Thoracic aorta (tissue), 2 donors: ENCODE measurements at places on chromosomes 7 and 10. TPM values are rescaled to one million over a fixed set of nuclear protein-coding genes. Genes with fewer than 3 reads are reported as not detected.

DNA sequence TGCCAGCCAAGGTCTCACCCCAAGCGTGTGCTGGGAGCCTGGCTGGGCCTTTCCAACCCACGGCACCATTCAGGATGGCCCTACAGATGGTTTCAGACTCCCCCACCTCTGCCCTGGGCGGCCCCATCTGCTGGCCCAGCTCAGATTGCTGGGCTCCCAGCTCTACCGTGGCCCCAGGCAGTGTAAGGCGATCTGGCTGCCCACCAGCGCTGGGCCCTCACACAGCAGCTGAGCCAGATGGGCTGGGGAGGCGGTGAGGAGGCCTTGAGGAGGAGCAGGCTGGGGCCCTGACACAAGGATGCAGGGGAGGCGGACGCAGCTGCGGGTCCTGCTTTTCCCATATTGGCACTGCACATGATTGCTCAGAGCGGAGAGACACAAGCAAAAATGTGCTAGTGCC is 162.8 kb downstream of the NRF1 start:
- DNase-seq: no peak

- DNase-seq: no peak
Observed at GRCh38 chr7:130179631-130180030, 25.6 kb downstream of the TMEM209 start.

Gene CD36
- total RNA-seq: 94.8 TPM

GRCh38 chr10:20105236-20105635 is 289.0 kb downstream of the PLXDC2 start:
- DNase-seq: no peak

- no peak for DNase-seq
Observed at GRCh38 chr7:92647011-92647625, 56.9 kb upstream of the FAM133B start.

- no peak for DNase-seq
Observed at GRCh38 chr7:78334426-78334825, 535.9 kb downstream of the PHTF2 start.

Gene PKD2L1
- total RNA-seq: not detected

DNA sequence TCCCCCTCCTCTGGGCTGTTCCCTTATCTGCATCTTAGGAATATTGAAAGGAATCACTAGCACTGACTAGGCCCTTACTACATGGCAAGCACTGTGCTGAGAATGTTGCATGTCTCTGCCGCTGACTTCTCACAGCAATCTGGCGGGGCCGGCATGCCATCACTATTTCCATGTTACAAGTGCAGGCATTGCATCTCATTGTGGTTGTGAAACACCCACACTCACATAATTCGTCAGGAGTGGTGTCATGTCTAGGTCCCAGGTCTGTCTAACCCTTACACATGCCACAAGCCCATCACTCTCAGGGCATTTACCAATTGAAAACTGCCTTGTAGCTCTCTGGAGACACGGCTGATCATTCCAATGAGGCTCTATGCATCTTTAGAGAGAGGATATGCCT is 8.5 kb upstream of the IL2RA start:
- no peak for DNase-seq

Gene MPP7
- total RNA-seq: 28.2 TPM

GRCh38 chr7:23373151-23374004 is 74.2 kb downstream of the MALSU1 start:
- no peak for DNase-seq

DNA sequence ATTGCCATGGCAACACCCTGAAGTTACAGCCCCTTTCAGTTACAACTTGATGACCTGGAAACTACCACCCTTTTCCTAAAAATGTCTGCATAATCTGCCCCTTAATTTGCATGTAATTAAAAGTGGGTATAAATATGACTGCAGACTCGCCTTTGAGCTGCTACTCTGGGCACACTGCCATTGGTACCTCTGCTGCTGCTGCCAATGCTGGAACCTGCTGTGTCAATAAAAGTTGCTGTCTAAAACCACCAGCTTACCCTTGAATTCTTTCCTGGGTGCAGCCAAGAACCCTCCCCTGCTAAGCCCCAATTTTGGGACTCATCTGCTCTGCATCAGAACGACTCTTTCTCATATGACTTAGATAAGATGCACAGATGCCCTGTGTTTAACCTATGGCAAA is 10.2 kb upstream of the FRA10AC1 start:
- no peak for DNase-seq

DNA sequence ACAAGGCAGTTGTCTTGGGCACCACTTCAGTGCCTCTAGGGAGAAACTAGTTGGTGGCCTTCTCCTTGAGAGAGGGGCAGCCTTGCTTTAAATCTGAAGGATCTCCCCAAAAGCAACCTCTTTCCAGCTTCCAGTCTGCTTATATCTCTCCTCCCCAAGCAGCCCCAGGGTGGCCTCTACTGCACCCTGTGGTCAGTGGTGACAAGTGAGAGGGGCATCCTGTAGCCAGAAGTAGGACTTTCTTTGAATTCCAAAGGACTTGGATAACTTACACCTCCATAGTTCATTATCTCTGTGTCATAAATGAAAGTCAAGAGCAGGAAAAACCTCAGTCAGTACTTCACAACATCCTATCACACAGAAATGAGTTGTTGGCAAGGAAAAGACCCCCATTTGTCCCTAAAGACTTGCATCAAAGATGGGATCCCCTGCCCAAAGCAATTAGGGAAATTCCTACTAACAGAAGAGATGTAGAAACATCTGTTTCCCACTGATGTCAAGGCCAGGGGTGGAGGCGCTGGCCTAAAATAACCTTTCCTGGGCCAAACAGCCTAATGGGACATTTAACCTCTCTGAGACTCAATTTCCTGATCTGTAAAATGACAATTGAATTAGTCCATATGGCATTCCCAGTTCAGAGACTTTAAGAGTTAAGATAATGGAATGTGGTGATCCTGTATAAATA is 44.0 kb upstream of the ANKRD1 start:
- DNase-seq: no peak

- DNase-seq: no peak
Observed at GRCh38 chr7:26777385-26777784, 87.0 kb downstream of the SKAP2 start.

Gene BLNK
- total RNA-seq: 1.3 TPM

Gene HHEX
- total RNA-seq: 10.9 TPM

DNA sequence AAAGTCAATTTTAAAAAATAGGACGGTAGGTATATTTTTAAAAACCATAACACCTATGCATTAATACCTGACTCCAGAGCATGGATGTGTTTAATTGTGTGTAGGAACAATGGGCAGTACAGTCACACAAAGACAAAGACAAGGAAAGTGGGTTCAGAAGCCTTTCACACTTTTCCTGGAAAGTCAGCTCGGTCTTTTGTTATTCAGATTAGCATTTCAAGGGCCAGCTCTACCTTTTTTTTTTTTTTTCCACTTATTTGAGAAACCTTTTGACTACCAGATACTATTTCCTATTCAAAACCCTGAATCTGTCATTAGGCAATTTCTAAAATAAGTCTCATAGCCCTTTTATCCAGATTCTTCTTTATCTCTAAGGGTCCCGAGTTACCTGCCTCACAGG is 401.9 kb downstream of the PARD3 start:
- no peak for DNase-seq

Gene MGMT
- total RNA-seq: 18.3 TPM

GRCh38 chr7:46318276-46318675 is 397.2 kb upstream of the IGFBP3 start:
- DNase-seq: no peak

GRCh38 chr7:32256376-32256775 is 186.2 kb upstream of the PDE1C start:
- no peak for DNase-seq

GRCh38 chr7:120997882-120998474 is 9.5 kb downstream of the CPED1 start:
- DNase-seq: no peak

GRCh38 chr10:58955615-58956014 is 220.8 kb upstream of the PHYHIPL start:
- DNase-seq: no peak

Gene HKDC1
- total RNA-seq: 0.14 TPM

DNA sequence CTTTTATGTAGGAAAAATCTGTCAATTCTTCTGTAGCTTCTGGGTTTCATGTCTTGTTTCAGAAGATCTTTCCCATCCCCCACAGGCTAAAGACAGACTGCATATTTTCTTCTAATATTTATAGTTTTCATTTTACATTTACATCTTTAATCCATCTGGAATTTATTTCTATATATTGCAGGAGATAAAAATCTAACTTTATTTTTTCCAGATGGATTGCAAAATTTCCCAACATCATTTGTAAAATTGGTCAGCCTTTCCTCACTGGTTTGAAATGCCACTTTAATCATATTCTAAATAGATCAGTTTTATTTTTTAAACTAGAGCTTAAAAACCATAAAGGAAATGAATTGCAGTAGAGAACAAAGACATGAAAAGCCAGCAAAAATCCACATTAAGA is 46.9 kb downstream of the TMEM26 start:
- DNase-seq: no peak

GRCh38 chr7:50627824-50628361 is 62.7 kb upstream of the DDC start:
- no peak for DNase-seq

DNA sequence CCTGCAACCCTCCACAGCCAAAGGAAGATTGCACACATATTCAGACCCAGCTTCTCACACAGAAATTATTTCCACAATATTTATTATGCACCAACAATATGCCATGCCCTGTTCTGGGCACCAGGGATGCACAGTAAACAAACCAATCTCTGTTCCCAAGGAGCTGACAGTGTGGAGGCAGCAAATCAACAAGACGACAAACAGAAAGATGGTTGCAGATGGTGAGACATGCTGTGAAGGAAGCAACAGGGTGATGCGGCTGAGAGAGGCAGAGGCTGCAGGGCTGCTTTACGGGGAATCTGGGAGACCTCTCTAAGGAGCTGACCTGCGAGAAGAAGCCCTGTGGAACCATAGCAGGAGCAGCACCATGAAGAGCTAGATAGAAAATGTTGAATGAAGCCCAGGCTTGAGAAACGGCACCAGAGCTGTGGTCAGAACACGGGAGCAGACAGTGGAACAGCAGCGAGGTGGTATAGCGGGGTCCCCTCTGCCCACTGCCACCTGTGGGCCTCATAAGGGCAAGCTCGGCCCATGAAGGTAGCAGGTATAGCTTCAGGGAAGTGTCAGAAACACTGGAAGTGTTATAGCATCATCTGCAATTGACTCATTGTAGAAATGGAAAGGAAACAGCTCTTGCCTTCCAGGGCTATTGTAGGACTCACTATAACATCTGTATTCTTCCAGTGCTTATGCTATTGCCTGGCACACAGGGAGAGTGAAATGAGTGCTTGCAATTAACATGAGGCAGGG is 17.4 kb downstream of the RBP3 start:
- no peak for DNase-seq

Gene SUGCT
- 15.2 TPM for total RNA-seq

Gene ARHGEF5
- 6.8 TPM for total RNA-seq

DNA sequence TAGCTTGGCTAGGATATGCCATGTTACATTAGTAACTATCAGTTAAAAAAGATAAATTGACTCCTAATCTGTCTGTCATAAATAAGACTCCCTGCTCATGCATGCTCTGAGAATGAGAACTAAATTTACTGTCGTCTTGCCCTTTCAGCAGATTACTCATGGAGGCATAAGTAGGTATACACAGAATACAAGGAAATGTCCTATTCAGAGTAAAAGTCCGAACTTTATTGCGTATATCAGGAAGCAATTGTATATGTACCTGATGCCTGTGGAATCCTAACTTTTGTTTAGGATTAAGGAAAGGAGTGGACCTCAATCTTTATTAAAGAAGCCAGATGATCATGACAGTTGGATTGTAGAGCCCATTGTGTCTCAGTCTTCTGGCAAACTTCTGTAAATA is 118.6 kb downstream of the THSD7A start:
- no peak for DNase-seq

DNA sequence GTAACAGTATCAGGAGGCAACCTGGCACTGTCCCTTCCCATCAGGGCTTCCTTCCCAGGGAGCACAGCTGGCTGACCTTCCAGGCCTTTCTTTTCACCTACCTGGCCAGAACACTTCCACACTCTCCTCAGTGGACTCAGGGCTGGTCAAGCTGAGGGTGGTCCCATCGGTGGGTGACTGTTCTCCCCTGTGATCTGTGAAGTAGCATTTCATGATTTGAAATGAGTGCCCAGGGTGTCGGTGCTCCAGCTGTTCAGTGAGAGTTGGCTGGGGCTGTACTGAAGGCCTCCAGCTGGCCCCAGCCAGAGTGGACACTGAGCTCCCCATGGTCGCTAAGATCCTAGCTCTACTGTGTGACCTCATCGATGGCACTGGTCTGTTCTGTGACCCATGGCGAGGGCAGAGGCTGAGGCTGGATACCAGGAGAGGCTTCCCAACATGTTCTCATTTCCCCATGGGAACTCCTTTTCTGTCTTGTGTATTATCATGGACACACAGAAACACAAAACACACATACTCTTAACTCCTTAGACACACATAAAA is at the start of gene FAM170B:
Gene FAM170B, minus strand, starts transcription at position 316 of the 543 bp plus-strand sequence. Its CDS starts 103 bp downstream, at position 213.
- no peak for DNase-seq

DNA sequence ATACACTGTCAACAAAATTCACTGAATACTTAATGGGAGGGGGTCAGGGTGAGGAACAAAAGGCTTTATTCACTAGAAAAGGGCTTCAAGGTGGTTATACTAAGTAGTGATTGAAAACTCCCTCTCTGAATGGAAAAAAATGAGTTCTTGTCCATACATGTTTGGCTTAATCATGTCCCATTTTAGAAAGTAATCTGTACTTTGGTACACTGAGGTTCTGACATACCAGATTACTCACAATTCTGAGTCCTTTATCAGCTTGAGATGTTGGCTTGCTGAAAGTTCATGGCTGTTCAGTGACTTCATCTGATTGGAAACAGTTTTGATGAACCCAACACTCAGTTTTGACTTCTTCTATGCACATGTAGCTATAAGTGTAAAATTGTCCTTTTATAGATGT is 12.8 kb upstream of the NOBOX start:
- no peak for DNase-seq

DNA sequence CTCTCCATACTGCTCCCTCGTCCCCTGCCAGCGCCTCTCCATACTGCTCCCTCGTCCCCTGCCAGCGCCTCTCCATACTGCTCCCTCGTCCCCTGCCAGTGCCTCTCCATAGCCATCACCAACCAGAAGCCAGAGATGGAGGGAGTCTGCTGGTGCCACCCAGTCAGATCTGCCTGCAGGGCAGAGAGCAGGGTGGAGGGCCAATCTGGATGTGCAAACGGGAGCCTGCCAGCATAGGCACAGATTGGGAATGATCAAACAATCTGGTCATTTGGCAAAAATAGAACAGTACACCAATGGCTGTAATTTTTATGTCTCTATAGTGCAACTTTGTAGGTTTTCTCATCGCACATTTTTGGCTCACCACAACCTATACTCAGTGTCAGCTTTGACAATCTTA is 76.9 kb upstream of the LRRC4 start:
- DNase-seq: no peak

- no peak for DNase-seq
Observed at GRCh38 chr7:135322571-135323340, 89.1 kb downstream of the STRA8 start.

- no peak for DNase-seq
Observed at GRCh38 chr10:85594239-85594638, 772.4 kb downstream of the GRID1 start.
